T-cell (primary cell): ENCODE measurements at places on chromosomes 4 and X. TPM values are rescaled to one million over a fixed set of nuclear protein-coding genes. Genes with fewer than 3 reads are reported as not detected.

- no peaks in the 10 kb centered on the region for H3K27me3 ChIP-seq
- no peak for DNase-seq
Observed at GRCh38 chr4:151745481-151746231, 15.2 kb downstream of the GATB start.

DNA sequence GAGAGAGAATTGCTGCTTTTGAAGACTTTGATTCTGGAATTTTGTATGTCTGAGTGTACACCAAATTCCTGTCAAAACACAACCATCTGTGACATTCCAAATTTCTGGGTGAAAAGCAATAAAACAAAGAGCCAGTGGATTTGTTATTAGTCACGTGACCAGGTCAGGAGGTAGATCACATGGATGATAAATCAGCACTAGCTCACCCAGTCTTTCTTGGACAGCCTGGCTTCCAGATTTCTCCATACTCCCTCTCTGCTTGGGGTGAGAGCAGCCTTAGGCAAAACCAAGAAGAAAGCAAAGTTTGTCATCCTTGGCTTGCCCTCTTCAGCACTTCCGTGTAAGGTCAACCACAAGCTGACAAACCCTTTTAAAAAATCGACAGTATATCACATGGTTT is 194.2 kb downstream of the CLCN4 start:
- H3K36me3 ChIP-seq = no peaks in the 10 kb centered on the region
- no peak overlapping the region for H3K27ac ChIP-seq
- no peaks in the 10 kb centered on the region for H3K27me3 ChIP-seq
- no peaks in the 10 kb centered on the region for H3K4me1 ChIP-seq
- H3K4me3 ChIP-seq = no peak overlapping the region

- DNase-seq = no peak
- no peaks in the 10 kb centered on the region for H3K36me3 ChIP-seq
- H3K27ac ChIP-seq = no peak overlapping the region
- no peaks in the 10 kb centered on the region for H3K27me3 ChIP-seq
- no peaks in the 10 kb centered on the region for H3K4me1 ChIP-seq
Observed at GRCh38 chr4:55912249-55912648, 36.5 kb upstream of the CEP135 start.

GRCh38 chr4:168451744-168452390 is 28.4 kb downstream of the DDX60L start:
- no peaks in the 10 kb centered on the region for H3K27me3 ChIP-seq
- no peak for DNase-seq
- peaks cover 41% of the 10 kb centered on the region for H3K36me3 ChIP-seq
- no peak overlapping the region for H3K27ac ChIP-seq
- H3K4me1 ChIP-seq = no peaks in the 10 kb centered on the region

- no peak overlapping the region for H3K4me3 ChIP-seq
- no peak for DNase-seq
- no peak overlapping the region for H3K27ac ChIP-seq
Observed at GRCh38 chr4:165058666-165059065, 5.0 kb downstream of the TRIM75 start.

DNA sequence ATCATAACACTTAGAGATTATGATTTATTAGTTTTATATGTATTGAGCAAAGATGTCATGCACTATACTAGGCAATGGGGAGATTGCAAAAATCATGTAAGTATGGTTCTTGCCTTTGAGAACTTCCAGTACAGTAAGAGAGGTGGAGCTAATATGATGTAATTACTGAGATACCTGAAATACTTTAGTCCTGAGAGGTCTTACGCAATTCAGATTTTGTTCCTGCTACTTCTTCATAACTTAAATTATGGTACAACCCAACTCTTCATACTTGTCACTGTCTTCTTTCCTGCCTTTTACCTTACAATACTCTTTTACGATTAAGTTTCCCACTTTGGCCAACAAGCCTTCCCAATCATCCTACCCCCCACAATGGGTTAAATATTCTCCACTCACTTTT is 564.2 kb upstream of the PITX2 start:
- no peak overlapping the region for H3K4me3 ChIP-seq
- H3K27ac ChIP-seq = no peak overlapping the region
- H3K36me3 ChIP-seq = no peaks in the 10 kb centered on the region

Gene HSFX2
- total RNA-seq = not detected

DNA sequence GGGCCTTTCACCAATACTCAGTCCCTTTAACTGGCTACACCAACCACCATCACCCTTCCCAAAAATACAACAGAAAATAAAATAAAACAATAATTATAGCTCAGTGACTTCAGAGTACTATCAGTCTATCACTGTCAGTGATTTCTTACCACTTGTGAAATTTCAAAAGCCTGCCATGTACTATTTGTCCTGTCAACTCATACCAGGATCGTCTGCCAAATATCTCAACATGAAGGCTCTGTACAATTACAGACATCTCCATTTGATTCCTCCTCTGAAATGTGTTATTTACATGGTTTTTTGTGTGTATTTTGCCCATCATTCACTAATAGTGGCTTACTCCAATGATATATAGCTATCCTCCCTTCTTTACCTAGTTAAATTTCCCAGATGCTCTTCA is 772.0 kb downstream of the IL1RAPL1 start:
- H3K4me3 ChIP-seq = no peak overlapping the region
- no peak overlapping the region for H3K27ac ChIP-seq
- H3K4me1 ChIP-seq = no peaks in the 10 kb centered on the region
- DNase-seq = no peak
- H3K27me3 ChIP-seq = no peaks in the 10 kb centered on the region

DNA sequence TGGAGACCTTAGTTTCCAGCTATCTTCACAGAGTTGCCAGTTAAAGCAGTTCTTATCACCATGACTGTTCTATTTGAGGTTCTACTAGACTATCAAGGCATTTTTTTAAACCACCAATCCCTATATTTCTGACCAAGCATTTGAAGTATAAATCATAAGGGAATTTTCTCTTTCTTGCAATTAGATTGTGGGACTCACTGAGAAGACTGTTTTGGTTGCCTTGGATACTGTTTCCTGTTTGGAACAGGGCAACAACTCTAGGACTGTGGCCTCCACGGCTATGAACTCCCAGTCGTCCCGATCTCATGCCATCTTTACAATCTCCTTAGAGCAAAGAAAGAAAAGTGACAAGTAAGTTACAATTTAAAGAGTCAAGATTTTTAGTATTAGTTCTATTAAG is 11.8 kb downstream of the KIF4A start:
- no peaks in the 10 kb centered on the region for H3K36me3 ChIP-seq
- DNase-seq = no peak
- no peaks in the 10 kb centered on the region for H3K27me3 ChIP-seq

GRCh38 chr4:147924604-147925412 is 192.9 kb downstream of the ARHGAP10 start:
- H3K36me3 ChIP-seq = no peaks in the 10 kb centered on the region
- no peaks in the 10 kb centered on the region for H3K4me1 ChIP-seq
- H3K27me3 ChIP-seq = no peaks in the 10 kb centered on the region
- DNase-seq = no peak
- no peak overlapping the region for H3K27ac ChIP-seq

DNA sequence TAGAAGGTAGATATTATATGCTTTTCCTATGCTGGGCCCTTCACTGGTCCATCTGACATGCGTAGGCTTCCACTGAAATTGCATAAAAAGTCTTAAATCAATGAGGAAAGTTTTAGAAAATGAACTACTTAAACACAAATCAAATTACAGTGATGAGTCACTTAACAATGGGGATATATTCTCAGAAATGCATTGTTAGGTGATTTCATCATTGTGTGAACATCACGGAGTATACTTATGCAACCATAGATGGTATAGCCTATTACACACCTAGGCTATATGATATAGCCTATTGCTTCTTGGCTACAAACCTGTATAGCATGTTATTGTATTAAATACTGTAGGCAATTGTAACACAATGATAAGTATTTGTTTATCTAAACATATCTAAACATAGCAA is 10.3 kb downstream of the STAP1 start:
- no peak overlapping the region for H3K27ac ChIP-seq
- no peaks in the 10 kb centered on the region for H3K4me1 ChIP-seq
- H3K36me3 ChIP-seq = no peaks in the 10 kb centered on the region
- DNase-seq = no peak
- no peaks in the 10 kb centered on the region for H3K27me3 ChIP-seq
- H3K4me3 ChIP-seq = no peak overlapping the region

- no peak overlapping the region for H3K4me3 ChIP-seq
- no peak overlapping the region for H3K27ac ChIP-seq
- no peaks in the 10 kb centered on the region for H3K36me3 ChIP-seq
- no peaks in the 10 kb centered on the region for H3K4me1 ChIP-seq
Observed at GRCh38 chrX:38959736-38960135, 158.5 kb downstream of the MID1IP1 start.

DNA sequence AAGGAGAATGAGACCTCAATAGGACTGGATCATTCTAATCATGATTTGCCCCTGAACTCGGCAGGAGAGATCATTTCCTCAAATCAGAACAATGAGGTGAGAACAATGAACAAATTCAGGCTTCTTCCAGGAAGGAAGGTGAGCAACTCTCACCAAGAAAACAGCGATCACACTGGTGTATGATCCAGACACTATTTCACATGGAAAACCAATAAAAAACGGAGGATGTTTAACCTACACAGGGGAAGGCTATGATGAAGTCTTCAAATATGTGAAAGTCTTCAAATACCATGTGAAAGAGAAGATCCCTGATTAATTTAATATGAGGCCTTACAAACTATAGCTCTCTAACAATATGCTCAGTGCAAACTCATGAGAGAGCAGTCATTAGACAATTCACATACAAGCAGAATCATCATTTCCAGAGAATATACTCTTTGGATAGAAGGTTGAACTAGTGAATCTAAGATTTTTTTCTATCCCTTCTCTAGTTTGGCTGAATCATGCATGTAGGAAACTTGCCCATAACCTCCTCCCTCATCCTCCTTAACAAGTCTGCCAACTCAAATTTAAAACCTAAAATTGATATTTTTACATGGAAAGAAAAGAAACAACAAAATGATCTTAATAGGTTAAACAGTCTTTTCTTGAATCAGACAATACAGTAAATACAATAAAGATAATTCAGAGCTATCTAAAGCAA is 122.5 kb downstream of the ADAMTS3 start:
- H3K4me1 ChIP-seq = no peaks in the 10 kb centered on the region
- H3K4me3 ChIP-seq = no peak overlapping the region
- DNase-seq = no peak
- no peaks in the 10 kb centered on the region for H3K36me3 ChIP-seq

Gene PPP2R2C
- total RNA-seq = 0.20 TPM

Gene ARHGEF38
- total RNA-seq = not detected

- no peak overlapping the region for H3K27ac ChIP-seq
- no peak overlapping the region for H3K4me3 ChIP-seq
- DNase-seq = no peak
- no peaks in the 10 kb centered on the region for H3K36me3 ChIP-seq
- peaks cover 15% of the 10 kb centered on the region for H3K4me1 ChIP-seq
Observed at GRCh38 chr4:140351093-140352075, 22.1 kb upstream of the SCOC start.

Gene BCLAF3
- total RNA-seq = 10.0 TPM

Gene MAGED4B
- 3.7 TPM for total RNA-seq

Gene PRDM8
- 10.5 TPM for total RNA-seq

GRCh38 chr4:154622598-154622997 is 10.1 kb upstream of the FGG start:
- H3K27ac ChIP-seq = no peak overlapping the region
- peaks cover 8% of the 10 kb centered on the region for H3K4me1 ChIP-seq
- no peak for DNase-seq
- peaks cover 15% of the 10 kb centered on the region for H3K27me3 ChIP-seq
- no peaks in the 10 kb centered on the region for H3K36me3 ChIP-seq

Gene NKX1-1
- total RNA-seq = not detected

DNA sequence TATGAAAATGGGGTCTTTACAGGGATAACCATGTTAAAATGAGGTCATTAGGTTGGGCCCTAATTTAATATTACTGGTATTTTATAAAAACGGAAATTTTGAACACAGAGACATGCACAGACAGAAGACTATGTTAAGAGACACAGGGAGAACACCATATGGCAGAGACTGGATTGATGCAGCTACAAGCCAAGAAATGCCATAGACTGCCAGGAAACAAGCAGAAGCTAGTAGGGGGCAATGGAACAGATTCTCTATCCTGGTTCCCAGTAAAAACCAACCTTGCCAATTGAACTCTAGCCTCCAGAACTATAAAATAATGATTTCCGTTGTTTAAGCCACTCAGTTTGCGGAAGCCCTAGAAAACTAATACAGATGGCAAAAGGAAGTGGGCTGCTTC is 6.6 kb upstream of the GUF1 start:
- no peaks in the 10 kb centered on the region for H3K4me1 ChIP-seq
- H3K36me3 ChIP-seq = no peaks in the 10 kb centered on the region
- no peak overlapping the region for H3K27ac ChIP-seq

- peak overlapping the region; percentile 64 for H3K27ac ChIP-seq
- no peak overlapping the region for H3K4me3 ChIP-seq
- peaks cover 25% of the 10 kb centered on the region for H3K4me1 ChIP-seq
- H3K36me3 ChIP-seq = no peaks in the 10 kb centered on the region
- no peak for DNase-seq
Observed at GRCh38 chr4:38489011-38489861, 174.8 kb upstream of the KLF3 start.

DNA sequence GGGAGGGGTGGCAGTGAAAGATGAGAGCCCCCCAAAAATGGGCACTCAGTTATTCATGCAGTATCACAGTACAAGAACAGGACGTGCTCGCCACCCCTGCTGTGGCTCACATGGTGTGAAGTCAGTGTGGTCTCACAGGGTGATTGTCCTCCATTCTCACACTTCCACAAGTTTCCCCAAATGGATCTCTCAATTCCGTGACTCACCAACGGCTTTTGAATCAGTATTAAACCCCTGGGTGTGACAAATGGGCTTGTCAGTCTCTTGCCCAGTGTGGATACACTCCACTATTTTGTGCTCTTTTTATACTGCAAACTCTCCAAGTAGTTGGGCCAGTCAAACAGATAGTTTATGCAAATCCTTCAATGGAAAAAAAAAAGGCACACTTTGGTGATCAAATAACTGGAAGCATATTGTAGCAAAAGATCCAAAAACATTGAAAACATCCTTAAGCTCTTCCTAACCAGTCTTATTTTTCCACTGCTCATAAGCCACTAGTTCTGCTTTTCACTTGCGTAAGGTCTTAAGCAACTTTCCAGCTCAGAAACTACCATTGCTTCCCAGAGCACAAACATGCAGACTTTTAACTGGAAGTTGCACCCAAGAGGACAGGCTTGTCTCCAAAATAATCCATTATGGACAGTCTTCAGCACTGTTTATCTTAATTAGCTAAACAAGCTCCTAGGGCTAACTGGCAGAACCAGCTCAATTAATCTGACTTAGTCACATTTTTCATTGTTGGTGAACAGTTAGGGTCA is 365.7 kb downstream of the PPP3CA start:
- no peak overlapping the region for H3K4me3 ChIP-seq
- no peaks in the 10 kb centered on the region for H3K27me3 ChIP-seq
- DNase-seq = no peak
- no peaks in the 10 kb centered on the region for H3K36me3 ChIP-seq

GRCh38 chrX:136159611-136160025 is 12.3 kb downstream of the FHL1 start:
- H3K4me1 ChIP-seq = no peaks in the 10 kb centered on the region
- no peaks in the 10 kb centered on the region for H3K27me3 ChIP-seq
- H3K4me3 ChIP-seq = no peak overlapping the region
- H3K36me3 ChIP-seq = no peaks in the 10 kb centered on the region

GRCh38 chr4:41366911-41367517 is 110.3 kb downstream of the UCHL1 start:
- no peaks in the 10 kb centered on the region for H3K36me3 ChIP-seq
- no peak overlapping the region for H3K4me3 ChIP-seq
- peaks cover 5% of the 10 kb centered on the region for H3K27me3 ChIP-seq
- no peak for DNase-seq
- H3K4me1 ChIP-seq = no peaks in the 10 kb centered on the region
